Stimulated activated CD4-positive, alpha-beta T cell treated with anti-CD3 and anti-CD28 coated beads, Interleukin-1b, Interleukin-23, amount 100 ng/mL, for 1 hour (primary cell): ENCODE measurements at places on chromosomes 4 and X.

DNA sequence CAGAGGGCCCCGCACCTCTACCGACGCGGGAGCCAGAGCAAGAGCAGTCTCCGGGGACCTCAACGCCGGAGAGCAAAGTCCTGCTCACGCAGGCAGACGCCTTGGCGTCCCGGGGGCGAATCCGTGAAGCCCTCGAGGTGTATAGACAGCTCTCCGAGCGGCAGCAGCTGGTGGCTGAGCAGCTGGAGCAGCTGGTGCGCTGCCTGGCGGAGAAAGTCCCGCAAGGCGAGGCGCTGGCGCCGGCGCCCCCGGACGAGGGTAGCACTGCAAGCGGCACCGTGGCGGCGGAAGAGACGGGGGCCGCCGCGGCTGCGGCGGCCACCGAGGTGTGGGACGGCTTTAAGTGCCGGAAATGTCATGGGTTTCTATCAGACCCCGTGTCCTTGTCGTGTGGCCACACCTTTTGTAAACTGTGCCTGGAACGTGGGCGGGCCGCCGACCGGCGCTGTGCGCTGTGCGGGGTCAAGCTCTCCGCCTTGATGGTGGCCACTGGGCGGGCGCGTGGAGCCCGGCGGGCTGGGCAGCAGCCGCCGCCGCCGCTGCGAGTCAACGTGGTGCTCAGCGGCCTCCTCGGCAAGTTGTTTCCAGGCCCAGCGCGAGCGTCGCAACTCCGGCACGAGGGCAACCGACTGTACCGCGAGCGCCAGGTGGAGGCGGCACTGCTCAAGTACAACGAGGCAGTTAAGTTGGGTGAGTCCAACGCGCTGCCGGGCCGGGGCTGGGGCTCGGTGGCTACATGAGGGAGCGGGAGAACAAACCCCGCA is 672 bp downstream of the LONRF3 start:
- no peak for DNase-seq

- no peak for DNase-seq
Observed at GRCh38 chr4:141788169-141788915, 152.0 kb downstream of the IL15 start.

- no peak for DNase-seq
Observed at GRCh38 chr4:164313853-164314252, 440.1 kb upstream of the SMIM31 start.

- no peak for DNase-seq
Observed at GRCh38 chr4:69490271-69490670, 5.4 kb downstream of the UGT2B4 start.

GRCh38 chr4:72531768-72532290 is 37.2 kb downstream of the ADAMTS3 start:
- no peak for DNase-seq

DNA sequence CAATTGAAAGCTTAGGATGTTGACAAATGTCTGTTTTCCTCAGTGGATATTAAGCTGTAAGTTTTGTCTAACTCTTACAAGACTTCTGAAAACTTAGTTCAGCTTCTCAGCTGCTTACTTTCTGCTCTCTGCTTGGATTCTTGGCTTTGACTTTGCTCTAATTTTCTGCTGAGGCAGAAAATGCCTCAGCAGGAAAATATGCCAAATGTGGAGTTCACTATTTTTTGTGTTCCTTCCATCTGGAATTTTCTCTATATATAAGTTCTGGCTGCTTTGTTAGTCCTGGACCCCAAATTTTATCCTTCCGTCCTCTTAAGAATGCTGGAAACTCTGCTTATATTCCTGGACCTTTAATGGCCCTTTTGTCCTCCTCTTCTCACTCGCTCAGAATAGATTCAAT is 352.6 kb upstream of the NWD2 start:
- DNase-seq, result no peak

DNA sequence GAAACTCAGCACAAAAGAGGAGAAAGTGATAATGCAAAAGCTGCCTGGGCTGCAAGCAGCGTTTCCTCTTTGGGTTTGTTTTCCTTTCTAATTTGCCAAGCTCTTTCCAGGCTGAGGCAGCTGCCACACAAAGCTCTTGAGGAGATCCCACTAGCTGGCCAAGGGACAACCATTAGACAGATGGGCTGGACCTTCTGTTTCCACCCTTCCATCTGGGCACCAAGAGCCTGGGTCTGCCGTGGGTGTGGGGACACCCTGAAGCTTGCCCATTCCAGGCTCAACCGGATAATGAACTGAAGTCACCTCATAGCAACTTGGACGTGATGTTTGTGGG is 194.6 kb upstream of the C1QTNF7 start:
- DNase-seq, result no peak

DNA sequence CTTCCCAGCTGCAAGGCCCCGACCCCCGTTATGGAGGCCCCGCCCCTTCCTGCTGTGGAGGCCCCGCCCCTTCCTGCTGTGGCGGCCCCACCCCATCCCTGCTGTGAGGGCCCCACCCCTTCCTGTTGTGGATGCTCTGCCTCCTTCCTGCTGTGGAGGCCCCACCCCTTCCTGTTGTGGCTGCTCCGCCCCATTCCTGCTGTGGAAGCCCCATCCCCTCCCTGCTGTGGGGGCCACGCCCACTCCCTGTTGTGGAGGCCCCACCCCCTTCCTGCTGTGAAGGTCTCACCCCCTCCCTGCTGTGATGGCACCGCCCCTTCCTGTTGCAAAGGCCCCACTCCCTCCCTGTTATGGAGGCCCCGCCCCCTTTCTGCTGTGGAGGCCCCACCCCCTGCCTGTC is 104.9 kb upstream of the PSAPL1 start:
- DNase-seq, result no peak

DNA sequence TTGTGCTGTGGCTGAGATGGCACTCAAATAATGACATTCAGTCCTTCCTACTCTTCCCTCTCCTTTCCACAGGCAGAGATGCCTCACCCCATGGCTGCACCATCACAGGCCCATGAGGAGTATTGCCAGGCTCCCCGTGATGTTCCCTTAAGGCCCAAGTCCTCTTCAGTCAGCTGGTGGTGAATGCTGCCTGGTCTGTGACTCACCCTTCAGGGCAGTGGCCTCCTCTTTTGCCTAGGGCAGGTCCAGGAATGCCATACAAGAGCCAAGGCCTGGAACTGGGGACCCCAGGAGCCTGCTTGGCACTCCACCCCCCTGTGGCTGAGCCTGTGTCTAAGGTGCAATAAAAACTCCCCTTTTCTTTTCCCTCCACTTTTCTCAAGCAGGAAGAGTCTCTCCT is 144.2 kb upstream of the GEMIN8 start:
- no peak for DNase-seq

- no peak for DNase-seq
Observed at GRCh38 chr4:184421533-184422155, 52.7 kb downstream of the IRF2 start.

GRCh38 chr4:128333309-128334018 is 45.9 kb upstream of the PGRMC2 start:
- DNase-seq, result no peak

DNA sequence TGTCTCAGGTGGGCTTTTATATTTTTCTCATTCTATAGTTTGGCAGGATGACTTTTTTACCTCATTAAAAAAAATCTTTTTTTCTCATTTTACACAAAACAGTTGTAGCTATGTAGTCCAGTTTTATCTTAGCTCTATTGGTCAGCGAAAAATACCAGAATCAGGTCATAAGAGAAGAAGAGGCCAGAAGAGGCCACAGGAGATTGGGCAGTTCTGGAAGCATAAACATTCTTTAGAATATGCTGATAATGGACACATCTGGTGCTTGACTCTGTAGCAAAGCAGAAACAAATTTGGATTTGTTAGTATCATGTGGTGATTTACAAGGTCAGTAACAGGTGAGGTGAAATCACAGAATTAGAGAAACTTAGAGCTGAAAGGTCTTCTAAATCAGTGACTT is 66.6 kb upstream of the ARHGAP24 start:
- DNase-seq, result no peak

- no peak for DNase-seq
Observed at GRCh38 chrX:3141031-3141430, 99.8 kb downstream of the ARSF start.

DNA sequence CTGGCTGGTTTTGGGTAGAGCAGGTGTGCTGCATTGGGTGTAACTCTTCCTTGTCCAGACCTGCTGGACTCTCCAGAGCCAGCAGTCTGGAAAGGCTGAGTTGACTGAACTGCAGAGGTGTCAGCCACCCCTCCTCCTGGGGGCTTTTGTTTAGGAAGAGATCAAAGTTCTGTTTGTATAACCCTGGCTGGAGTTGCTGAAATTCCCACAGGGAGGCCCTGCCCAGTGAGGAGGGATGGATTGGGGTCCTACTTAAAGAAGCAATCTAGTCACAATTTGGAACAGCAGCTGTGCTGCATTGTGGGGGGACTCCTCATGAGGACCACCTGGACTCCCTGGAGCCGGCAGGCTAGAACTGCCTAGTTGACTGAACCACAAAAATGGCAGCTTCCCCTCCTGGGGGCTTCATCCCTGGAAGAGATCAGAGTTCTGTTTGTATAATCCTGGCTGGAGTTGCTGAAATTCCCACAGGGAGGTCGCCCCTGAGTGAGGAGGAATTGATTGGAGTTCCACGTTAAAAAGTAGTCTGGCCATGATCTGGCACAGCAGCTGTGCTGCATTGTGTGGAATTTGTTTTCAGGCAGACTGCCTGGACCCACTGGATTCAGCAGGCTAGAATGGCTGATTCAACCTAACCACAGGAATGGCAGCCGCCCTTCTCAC is 264.9 kb upstream of the ZC4H2 start:
- DNase-seq, result no peak
